Fibroblast of upper back skin (primary cell): ENCODE measurements at places on chromosomes 2 and 18.
A peak's percentile ranks its signal among the peaks of the same experiment; 100 is the strongest.

- peak; percentile 70 for DNase-seq
These were observed 7.7 kb downstream of the HMSD start for GRCh38 chr18:63956755-63957154.

DNA sequence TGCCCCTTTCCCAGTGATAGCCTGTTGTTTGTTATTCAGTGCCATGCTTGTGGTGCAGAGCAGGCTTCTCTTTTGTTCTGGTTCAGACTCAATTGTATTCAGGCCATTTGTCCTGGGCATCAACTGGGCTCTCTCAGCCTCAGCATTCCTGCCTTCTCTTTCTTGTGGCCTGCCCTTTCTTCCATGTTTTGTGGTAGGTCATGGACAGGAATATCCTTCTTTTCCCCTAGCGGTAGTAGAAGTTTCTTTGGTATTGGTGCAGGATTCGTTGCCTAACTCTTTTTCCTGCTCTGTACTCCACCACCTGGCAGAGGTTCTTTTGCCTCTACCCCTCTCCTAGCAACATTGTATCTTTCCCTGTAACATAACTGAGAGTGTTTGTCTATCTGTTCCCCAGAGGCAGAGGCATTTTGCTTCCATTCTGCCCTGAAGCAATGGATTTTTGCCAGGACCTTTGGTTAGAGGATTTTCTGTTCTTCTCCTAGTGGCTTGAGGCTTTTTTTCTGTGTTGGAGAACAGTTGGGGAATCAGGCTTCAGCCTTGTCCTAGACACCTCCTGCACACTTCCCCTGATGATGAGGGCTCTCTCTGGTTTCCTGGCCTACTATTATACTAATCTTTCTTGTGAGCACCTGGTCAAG lies 68.5 kb downstream of the NCOA1 start:
- peak; percentile 13 for DNase-seq

DNA sequence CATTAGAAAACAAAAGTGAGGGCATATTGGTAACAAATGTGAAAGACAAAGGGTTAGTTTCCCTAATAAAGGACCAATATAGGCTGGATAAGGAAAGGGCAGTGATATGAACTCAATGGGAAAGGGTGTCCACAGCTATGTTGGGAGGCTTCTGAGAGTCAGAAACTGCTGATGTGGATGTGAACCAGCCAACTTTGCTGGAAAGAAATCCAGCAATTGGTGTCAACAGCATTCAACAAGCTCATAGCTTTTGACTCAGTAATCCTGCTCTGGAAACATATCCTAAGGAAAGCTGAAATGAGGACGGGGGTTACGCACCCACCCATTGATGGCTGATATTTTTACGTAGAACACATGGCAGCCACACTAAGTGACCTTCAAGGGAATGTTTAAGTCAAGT lies 63.7 kb downstream of the ARL4C start:
- DNase-seq, result no peak

GRCh38 chr2:154120706-154121105 lies 249.0 kb downstream of the GALNT13 start:
- DNase-seq, result no peak

GRCh38 chr2:131023758-131024157 lies 69.5 kb downstream of the FAM168B start:
- no peak for DNase-seq

DNA sequence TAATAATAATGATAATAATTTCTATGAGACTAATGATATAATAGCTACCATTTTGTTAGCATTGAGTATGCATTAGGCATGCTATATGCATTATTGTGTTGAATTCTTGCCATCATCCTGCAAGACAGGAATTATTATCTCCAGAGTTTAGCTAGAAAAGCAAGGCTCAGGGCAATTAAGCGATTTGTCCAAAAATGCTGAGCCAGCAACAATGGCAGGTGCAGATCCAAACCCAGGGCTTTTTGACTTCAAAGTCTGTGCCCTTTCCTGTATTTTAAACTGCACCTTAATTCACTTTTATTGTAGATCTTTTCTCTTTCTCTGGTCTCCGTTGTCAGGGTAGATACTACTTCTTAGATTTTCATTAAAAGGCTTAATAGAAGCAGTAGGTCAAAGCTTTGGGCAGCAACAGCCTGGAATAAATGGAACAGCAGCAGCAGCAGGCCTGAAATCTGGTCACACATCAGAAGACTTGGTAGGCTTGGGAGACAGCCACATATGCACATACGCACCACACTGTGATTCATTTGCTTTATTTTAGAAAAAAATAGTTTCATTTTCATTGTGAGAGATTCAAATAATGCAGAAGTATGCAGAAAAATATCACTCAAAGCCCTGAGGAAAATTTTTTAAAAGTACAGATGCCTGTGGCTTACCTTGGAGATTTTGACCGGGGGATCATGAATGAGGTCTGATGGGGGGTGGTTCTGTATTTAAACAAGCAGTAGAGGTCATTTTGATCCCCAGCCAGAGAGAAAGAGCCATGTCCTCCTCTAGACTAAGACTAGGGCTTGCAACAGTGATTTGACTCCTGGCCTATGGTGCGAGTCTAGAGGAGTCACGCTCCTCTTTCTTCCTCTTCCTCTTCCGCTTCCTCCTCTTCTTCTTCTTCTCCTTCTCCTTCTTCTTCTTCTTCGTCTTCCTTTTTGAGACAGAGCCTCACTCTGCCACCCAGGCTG lies 455.7 kb downstream of the TSN start:
- DNase-seq, result peak; percentile 25
